Smooth muscle cell of the coronary artery (primary cell): ENCODE measurements at places on chromosomes 3 and 15. TPM values are rescaled to one million over a fixed set of nuclear protein-coding genes. Genes with fewer than 3 reads are reported as not detected.

Gene GLDN
- total RNA-seq, result 1.7 and 16.6 TPM in 2 replicates

Gene FES
- 26.2 and 43.3 TPM in 2 replicates for total RNA-seq

Gene UBA5
- 28.4 and 59.5 TPM in 2 replicates for total RNA-seq

Gene ZNF660
- 0.59 and 1.9 TPM in 2 replicates for total RNA-seq

Gene ATP13A5
- not detected in 2 replicates for total RNA-seq

Gene CIB1
- 31.0 and 74.5 TPM in 2 replicates for total RNA-seq

Gene SEMA5B
- under 0.01 TPM in 1 of 2 replicates, not detected in the other for total RNA-seq

Gene HRG
- not detected in 2 replicates for total RNA-seq

Gene COL7A1
- 11.2 and 25.3 TPM in 2 replicates for total RNA-seq

Gene WNT7A
- 0.60 TPM in 1 of 2 replicates, not detected in the other for total RNA-seq

Gene RHCG
- 0.12 TPM in 1 of 2 replicates, not detected in the other for total RNA-seq

Gene ALPK3
- 0.12 and 7.7 TPM in 2 replicates for total RNA-seq

Gene NOX5
- total RNA-seq, result 0.08 and 0.12 TPM in 2 replicates

Gene GP9
- total RNA-seq, result not detected in 2 replicates

Gene CACNA2D2
- under 0.01 TPM in 1 of 2 replicates, not detected in the other for total RNA-seq

Gene TTLL13
- 0.12 TPM in 1 of 2 replicates, not detected in the other for total RNA-seq

Gene HRH1
- 23.1 and 36.8 TPM in 2 replicates for total RNA-seq

Gene MEX3B
- total RNA-seq, result 2.6 and 54.9 TPM in 2 replicates

Gene NR2E3
- 0.08 TPM in 1 of 2 replicates, not detected in the other for total RNA-seq

Gene TM4SF4
- 1.2 TPM in 1 of 2 replicates, not detected in the other for total RNA-seq

Gene MAP2K1
- 16.8 and 37.7 TPM in 2 replicates for total RNA-seq

Gene SLC24A5
- not detected in 2 replicates for total RNA-seq

Gene SLC6A11
- under 0.01 TPM in 1 of 2 replicates, not detected in the other for total RNA-seq

Gene CHAC1
- 5.7 and 31.8 TPM in 2 replicates for total RNA-seq

Gene MST1R
- total RNA-seq, result 0.35 and 0.45 TPM in 2 replicates

Gene PCSK6
- total RNA-seq, result 3.4 and 11.7 TPM in 2 replicates

Gene LRRC57
- total RNA-seq, result 5.0 and 10.2 TPM in 2 replicates

Gene TRNT1
- total RNA-seq, result 8.8 and 24.3 TPM in 2 replicates

Gene WDR93
- 0.23 TPM in 1 of 2 replicates, not detected in the other for total RNA-seq

Gene DNAH12
- total RNA-seq, result under 0.01 TPM in 2 replicates

Gene ABHD17C
- total RNA-seq, result 7.7 and 10.3 TPM in 2 replicates

Gene PRSS50
- not detected in 2 replicates for total RNA-seq

Gene SLC2A2
- not detected in 2 replicates for total RNA-seq

Gene TUSC7
- total RNA-seq, result not detected in 2 replicates

Gene SCN11A
- under 0.01 TPM in 1 of 2 replicates, not detected in the other for total RNA-seq

Gene C15orf61
- 1.6 and 1.8 TPM in 2 replicates for total RNA-seq

Gene GOLGB1
- total RNA-seq, result 28.7 and 53.1 TPM in 2 replicates

Gene CEP97
- 8.6 and 9.7 TPM in 2 replicates for total RNA-seq

Gene CAV3
- under 0.01 and 0.08 TPM in 2 replicates for total RNA-seq

Gene POU1F1
- not detected in 2 replicates for total RNA-seq

Gene C3orf38
- 17.6 and 23.8 TPM in 2 replicates for total RNA-seq

Gene ITGA11
- total RNA-seq, result 26.3 and 65.5 TPM in 2 replicates

Gene KLHL40
- total RNA-seq, result not detected in 2 replicates

Gene ABCC5
- 13.0 and 20.1 TPM in 2 replicates for total RNA-seq

Gene KLHL6
- total RNA-seq, result under 0.01 TPM in 1 of 2 replicates, not detected in the other

Gene PAK6
- not detected in 2 replicates for total RNA-seq

Gene LEKR1
- total RNA-seq, result 0.38 and 0.47 TPM in 2 replicates

Gene NUSAP1
- total RNA-seq, result 3.6 and 13.5 TPM in 2 replicates
